ENCODE measurements at places on chromosomes 7 and 10.
A peak's percentile ranks its signal among the peaks of the same experiment; 100 is the strongest.

DNA sequence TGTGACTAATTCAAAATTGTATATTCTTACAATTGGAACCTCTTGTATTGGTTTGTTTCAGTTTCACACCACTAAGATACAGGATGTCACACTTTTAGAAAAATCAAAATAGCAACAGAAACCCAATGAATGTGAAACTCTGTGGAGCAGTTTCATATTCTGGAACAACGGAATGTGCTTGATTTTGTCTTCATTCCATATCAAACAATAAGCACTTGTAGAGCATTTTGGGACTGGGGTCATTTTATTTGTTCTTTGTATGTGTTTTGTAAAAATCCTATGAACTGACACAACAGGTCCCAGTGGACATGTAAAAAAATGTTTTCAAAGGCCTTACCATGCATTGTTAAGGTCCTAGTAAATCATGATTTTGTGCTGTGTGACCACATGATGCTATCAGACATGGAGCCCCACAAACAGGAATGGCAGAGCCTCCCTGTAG lies 123.1 kb downstream of the DKK1 start:
- DNase-seq = no peak

GRCh38 chr10:68516766-68517165 lies 10.6 kb downstream of the SLC25A16 start:
- no peak for DNase-seq

DNA sequence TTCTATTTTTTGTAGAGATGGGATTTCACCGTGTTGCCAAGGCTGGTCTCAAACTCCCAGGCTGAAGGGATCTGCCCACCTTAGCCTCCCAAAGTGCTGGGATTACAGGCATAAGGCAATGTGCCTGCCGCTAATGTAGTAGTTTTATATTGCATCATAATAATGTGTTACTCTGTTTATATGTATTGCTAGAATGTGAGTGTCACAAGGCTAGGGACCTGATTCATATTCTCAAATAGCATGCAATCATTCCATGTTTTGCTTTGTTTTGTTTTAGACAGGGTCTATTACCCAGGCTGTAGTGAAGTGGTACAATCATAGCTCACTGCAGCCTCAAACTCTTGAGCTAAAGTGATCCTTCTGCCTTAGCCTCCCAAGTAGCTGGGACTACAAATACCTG lies 13.5 kb downstream of the CCL26 start:
- DNase-seq = no peak

- DNase-seq = no peak
These were observed 7.8 kb downstream of the TAX1BP1 start for GRCh38 chr7:27747589-27748368.

- DNase-seq = no peak
These were observed 75.9 kb upstream of the SLC26A5 start for GRCh38 chr7:103521937-103522336.

DNA sequence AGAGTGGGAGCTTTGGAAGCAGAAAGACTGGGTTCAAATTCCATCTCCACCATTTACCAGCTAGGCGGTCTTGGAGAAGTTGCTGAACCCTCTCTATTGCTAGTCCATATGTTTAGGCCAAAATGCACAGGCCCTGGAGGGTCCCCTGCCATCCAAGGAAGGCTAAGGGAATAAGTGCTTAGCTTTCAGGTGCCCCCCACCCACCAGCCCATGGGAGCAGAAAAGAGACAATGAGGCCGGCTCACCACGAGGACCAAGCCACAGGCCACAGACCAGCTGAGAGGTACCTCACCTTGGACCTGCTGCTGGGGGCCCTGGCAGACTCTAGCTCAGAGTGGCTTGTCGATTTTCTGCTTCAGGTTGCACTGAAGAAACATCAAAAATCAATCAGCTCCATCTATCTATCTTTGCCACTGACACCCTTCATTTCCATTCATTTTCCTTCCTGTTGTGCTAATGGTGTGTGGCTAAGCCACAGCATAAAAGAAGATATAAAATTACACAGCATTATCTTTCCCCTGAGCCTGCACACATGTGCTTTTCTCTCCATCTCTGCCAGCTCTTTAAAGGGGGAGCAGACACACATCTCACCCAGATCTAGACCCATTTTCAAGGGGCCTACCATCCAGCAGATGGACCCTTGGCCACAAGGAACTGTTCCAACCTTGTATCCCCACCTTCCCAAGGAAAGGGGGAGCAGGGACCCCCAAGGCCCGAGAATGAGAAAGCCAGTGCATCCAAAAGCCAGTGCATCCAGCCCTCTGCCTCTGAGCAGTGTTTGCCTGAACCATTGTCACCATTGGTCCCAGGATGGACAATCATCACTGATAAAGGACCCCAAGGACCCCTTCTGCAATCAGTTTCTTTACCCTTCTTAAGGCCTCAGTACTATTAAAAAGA lies 65.4 kb downstream of the GRID1 start:
- no peak for DNase-seq

DNA sequence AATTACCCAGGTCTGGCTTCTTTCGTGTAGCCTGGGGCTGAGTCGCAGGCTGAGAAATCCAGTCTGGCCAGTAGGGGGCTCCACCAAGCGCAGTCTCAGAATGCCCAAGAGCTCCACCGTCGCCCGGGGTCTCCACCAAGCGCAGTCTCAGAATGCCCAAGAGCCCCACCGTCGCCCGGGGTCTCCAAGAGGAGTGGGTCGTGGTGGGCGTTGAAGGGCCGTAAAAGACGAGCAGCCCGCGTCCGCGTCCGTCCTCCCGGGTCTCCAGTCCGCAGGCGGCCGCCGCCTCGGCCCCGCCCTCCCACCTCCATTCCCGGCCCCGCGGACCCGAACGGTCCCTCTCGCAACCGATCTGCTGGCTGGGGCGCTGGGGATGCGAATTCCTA lies 892 bp upstream of the ZYX start:
- peak; percentile 89 for DNase-seq

- DNase-seq = no peak
These were observed 52.8 kb upstream of the SEC61G start for GRCh38 chr7:54811846-54812254.

- no peak for DNase-seq
These were observed 16.3 kb upstream of the ECHDC3 start for GRCh38 chr10:11725912-11726311.

- no peak for DNase-seq
These were observed 99.6 kb upstream of the CCNY start for GRCh38 chr10:35236739-35237138.

- DNase-seq = no peak
These were observed 20.0 kb downstream of the WNT8B start for GRCh38 chr10:100482834-100483185.

DNA sequence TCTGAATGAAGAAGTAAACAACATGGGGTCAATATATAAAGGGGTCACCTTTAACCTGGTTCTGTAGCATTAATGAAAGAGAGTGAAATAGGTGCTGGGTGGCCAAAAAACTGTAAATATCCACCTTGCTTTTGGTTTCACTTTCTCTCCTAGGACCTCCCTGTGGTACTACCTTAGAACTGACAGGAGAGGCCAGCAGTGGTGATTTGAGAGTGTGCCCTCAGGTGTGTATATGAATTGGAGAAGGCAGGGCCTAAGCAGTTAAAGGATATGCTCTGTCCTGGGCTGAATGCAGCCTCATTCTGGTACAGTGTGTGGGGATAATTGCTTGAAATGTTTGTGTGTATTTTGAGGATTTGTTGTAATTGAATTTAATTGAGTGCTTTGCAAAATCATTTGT lies 62.0 kb downstream of the BBS9 start:
- DNase-seq = no peak

- no peak for DNase-seq
These were observed 1.8 kb upstream of the NUB1 start for GRCh38 chr7:151339651-151340382.

DNA sequence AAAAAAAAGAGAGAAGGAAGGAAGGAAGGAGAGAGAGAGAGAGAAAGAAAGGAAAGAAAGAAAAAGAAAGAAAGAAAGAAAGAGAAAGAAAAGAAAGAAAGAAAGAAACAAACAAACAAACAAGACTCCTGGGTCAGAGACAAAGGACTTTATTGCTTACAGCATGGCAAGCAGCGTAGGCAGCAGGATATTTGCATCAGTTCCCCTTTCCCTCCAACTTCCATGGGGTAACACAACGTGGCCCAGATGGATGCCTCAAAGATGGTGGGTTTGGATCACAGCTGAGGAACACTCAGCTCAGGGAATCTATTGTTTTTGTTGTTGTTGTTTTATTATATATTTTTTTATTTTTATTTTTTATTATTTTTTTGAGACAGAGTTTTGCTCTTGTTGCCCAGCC lies 128.5 kb upstream of the VKORC1L1 start:
- no peak for DNase-seq

DNA sequence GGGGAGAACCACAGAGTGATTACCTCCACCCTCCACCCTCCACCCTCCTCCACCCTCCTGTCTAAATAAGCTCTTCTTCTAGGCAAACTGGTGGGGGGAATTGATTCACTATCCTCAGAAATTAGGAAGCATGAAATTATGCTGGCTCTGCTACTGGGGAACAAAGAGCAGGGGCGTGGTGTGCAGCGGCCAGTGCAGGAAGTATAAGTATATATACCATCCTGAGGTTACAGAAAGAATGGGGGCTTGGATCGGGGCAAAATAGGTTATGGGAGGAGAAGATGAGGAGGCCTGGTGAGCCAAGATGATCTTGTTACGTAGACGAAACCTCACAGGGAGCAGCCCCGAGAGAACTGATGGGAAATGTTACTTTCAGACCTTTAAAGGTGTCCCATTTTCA lies 49.1 kb downstream of the SYPL1 start:
- no peak for DNase-seq

DNA sequence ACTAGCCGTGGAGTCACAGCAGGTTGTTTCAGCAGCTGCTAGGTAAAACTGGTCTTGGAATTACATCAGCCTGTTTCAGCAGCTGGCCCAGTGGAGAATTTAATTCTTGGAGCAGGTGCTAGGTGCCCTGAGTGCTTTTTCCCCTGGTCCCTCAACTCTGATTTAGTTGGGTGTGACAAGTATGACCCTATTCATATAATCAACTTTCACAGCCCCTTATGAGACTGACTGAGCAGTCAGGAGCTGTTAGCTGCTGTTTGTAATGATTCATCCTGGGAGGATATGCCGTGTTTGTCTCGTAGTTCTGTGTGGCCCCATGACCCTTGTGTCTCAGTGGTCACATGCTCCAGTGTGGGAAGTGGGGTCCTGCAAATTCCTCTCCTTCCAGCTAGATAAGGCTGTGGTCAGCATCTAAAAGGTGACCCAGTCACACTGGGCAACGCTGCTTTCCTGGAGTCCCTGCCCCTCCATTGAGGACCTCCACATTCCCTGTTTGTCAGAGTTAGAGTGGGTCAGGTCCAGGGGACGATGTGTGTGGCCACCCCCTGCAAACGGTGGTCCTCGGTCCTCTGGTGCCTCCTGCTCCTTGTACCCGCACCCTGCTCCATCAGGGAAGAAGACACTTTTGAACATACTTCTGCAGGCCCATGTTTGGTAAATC lies 28.3 kb downstream of the TBATA start:
- no peak for DNase-seq

- DNase-seq = no peak
These were observed 6.7 kb downstream of the TCF7L2 start for GRCh38 chr10:112956631-112957350.

DNA sequence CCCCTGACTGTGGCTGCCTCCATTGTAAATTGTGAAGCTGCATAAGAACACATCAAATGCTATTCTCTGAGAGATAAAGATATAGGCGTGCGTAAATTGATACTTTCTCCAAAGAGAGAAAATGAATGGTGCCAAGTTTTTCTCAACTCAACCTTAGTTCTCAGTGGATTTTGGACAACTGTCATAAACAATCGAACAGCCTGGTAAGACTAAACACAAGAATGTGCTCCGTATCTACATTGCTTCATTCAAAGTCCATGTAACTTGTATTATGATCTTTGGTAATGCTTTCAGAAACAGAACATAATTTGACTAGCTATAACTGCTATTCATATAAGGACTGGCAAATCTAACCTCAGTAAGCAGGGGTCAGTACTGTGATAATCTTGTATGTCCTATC lies 429.1 kb downstream of the SEMA3D start:
- DNase-seq = no peak

GRCh38 chr7:69811476-69812308 lies 213.4 kb downstream of the AUTS2 start:
- no peak for DNase-seq

- DNase-seq = peak; percentile 48
These were observed 9.5 kb downstream of the CPED1 start for GRCh38 chr7:120997882-120998474.

- DNase-seq = no peak
These were observed 3.2 kb upstream of the ATP6V1F start for GRCh38 chr7:128859232-128860157.

DNA sequence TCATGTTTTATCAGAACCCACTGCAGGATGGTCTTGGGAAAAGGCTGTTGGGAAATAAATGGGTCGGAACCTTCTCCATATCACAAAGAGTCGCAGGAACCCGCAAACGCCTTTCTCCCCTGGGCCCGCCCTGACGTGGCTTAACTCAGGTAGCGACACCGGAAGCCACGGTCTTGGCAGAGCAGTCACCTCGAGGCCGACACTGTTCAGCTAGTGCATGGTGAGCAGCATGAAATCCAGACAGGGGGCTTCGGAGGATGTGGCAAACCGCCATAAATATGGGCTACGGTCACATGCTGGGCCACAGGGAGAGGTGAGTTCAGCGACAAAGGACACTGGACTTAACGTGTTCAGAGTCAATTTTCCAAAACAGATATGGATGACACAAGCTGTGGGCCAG lies 421.9 kb downstream of the PTPRN2 start:
- DNase-seq = no peak

GRCh38 chr7:2190531-2190930 lies 42.2 kb downstream of the MAD1L1 start:
- DNase-seq = no peak

DNA sequence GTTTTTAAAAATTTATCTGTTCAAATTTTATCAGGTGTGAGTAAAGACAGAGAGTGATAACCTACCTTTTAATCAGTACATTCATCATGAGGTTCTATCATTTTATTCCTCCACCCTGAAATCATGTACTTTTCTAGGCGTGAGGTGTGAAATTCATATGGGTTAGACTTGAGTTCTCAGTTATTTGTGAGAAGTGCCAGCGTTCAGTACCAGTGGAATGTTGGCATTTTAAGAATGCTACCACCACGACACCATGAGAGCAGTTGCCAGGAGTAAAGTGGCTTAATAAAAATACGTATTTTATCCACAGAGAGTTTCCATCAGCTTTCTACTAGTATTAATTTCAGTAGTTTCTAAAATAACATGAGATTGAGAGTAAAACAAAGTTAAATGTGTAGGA lies 104.1 kb upstream of the FERD3L start:
- no peak for DNase-seq
